Stimulated activated CD4-positive, alpha-beta T cell treated with anti-CD3 and anti-CD28 coated beads, Interleukin-12 subunit alpha, Interleukin-12 subunit beta, amount 100 ng/mL, for 4 hours (primary cell): ENCODE measurements at places on chromosomes 3 and 15.

DNA sequence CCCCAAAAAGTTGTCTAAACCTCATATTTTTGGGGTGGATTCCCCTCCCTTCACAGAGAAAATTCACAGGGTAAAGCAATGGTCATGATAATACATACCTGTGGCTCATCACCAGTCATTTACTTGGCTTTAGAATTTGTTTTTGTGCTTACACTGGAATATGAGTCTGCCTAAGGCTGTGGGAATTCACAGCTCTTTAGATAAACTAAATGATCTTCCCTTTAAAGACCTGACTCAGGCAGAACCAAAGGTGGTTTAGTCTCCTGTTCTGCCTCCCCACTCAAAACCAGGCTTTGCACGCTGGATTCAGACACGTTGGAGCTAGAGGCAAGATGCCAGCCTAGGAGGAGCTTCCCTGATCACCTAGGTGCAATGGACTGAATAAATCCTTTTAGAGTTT is 40.3 kb upstream of the BNC1 start:
- no peak for DNase-seq

DNA sequence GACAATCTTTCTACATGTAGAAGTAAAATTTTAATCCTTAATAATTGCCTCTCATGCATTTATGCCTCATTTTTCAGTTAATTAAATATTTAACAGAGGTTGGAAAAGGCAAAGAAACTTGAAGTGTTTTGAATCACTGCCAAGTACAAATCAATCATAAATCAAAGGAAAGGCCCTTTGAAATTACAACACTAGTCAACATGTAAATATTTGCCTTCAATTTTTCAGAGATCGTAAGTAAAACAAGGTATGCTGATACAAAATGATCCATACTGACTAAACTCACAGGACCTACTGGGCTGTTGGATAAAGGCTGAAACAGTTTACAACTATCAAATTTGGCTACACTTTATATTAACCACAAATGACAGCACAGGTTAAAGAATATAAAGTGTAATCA is 33.9 kb downstream of the ZBBX start:
- DNase-seq = no peak

- DNase-seq = no peak
Observed at GRCh38 chr3:184491867-184492615, 69.5 kb upstream of the EPHB3 start.

DNA sequence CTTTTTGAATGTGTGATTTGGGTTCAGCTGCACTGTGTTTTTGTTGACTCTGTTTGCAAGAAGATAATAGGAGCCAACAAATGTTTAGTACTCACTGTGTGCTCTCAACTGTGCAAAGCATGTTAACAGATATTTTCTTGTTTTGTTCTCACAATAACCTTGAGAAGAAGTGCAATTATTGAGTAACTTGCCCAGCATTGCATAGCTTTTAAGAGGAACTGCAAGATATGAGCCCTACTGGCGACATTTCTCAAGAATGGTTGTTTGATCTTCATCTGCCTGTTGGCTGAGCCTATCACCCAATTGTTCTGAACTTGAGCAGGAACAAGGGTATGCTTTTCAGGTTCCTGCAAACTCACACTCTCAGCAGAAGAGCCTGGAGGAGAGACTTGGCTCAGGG is 43.4 kb upstream of the AGBL1 start:
- no peak for DNase-seq

GRCh38 chr15:47551546-47551945 is 165.8 kb upstream of the SEMA6D start:
- no peak for DNase-seq

- DNase-seq = no peak
Observed at GRCh38 chr3:168048414-168049330, 47.1 kb downstream of the GOLIM4 start.

DNA sequence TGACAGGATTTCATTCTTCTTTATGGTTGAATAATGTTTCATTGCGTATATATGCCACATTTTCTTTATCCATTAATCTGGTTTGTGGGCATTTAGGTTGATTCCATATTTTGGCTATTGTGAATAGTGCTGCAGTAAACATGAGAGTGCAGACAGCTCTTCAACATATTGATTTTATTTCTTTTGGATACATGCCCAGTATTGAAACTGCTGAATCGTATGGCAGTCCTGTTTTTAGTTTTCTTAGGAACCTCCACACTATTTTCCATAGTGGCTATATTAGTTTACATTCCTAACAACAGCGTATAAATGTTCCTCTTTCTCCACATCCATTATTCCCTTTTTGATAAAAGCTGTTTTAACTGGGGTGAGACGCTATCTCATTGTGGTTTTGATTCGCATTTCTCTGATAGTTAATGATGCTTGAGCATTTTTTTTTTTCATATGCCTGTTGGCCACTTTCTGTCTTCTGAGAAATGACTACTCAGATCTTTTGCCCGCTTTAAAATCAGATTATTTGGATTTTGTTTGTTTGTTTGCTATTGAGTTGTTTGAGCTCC is 21.7 kb downstream of the AQP9 start:
- no peak for DNase-seq

DNA sequence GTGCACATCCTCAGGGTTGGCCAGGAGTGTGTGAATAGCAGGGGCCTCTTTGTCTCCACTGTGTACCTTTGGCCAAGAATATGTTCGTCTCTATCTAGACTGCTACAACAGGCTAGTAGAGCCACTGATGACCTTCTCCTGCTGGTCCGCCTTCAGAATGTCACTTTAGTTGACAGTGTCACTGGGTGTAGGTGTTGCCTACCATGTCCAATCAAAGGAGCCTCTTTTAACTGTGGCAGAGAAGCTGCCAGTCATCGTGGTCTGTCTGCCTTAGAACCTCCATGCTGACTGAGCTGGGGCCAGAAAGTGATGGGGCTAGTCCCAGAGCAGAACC is 40.1 kb downstream of the OXSR1 start:
- no peak for DNase-seq

GRCh38 chr15:51281368-51281967 is 56.9 kb downstream of the CYP19A1 start:
- DNase-seq = no peak

GRCh38 chr3:4703054-4703480 is 209.9 kb downstream of the ITPR1 start:
- no peak for DNase-seq

- no peak for DNase-seq
Observed at GRCh38 chr3:10194328-10195071, 29.8 kb downstream of the IRAK2 start.

DNA sequence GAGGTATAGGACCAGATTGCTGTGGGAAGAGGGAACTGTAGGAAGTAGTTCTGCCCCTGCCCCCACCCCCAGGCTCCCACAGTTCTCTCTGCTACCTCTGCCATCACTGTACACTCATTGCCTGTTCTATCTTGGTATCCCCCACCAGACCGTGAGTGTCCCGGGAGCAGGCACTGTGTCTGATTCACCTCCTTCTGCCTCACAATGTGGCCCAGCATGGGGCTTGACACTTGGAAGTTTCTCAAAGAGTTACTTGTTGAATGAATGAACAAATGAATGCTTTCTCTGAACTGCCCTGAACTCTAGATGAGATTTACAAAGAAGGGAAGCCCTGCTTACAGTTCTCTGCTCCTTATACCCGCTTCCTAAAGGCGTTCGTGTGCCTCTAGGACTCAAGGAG is 27.1 kb upstream of the PIK3CB start:
- no peak for DNase-seq

DNA sequence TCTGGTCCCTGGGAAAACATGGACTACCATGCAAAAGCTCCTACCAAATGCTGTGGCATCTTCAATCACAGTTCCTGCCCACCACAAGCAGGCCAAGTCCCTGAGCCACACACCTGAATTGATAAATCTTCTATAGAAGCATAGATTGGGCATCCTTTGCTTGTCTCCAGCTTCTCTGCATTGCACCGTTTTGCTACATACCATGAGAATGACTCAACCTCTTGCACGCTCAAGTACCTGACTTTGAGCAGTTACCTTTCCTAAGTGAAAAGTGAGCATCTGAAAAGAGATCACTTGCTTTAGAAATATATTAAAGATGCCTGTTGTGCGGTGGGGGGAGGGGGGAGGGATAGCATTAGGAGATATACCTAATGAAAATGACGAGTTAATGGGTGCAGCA is 31.3 kb downstream of the GATM start:
- no peak for DNase-seq

DNA sequence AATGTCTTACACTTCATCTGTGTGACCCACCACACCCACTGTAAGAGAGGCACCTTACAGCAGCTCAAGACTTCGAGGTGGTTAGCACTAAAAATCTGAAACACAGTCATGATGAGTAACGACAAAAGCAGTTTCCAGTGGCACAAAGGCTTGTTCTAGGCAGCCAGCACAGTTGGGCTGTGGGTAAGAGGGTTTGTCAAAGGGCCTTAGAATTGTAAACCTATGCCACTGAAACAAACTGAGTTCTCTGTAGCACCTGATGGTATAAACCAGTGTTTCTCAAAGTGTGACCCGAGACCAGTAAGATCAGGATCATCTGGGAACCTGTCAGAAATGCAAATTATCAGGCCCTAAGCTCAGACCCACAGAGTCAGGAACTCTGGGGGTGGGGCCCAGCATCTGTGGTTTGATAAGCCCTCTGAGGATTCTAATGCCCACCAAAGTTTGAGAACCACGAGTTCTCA is 36.5 kb downstream of the DAPK2 start:
- no peak for DNase-seq

- DNase-seq = no peak
Observed at GRCh38 chr15:36271048-36271447, 308.4 kb upstream of the CDIN1 start.

DNA sequence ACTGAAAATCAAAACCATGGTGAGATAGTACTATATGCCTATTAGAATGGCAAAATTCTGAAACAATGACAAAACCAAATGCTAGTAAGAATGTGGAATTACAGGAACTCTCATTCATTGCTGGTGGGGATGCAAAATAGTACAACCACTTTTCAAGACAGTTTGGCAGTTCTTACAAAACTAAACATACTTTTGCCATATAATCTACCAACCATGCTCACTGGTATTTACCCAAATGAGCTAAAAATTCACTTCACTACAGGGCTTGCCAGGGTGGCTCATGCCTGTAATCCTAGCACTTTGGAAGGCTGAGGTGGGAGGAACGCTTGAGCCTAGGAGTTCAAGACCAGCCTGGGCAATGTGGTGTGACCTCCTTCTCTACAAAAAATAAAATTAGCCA is 40.0 kb downstream of the MYO9A start:
- DNase-seq = no peak

GRCh38 chr3:17336291-17336690 is 406.1 kb downstream of the TBC1D5 start:
- no peak for DNase-seq

DNA sequence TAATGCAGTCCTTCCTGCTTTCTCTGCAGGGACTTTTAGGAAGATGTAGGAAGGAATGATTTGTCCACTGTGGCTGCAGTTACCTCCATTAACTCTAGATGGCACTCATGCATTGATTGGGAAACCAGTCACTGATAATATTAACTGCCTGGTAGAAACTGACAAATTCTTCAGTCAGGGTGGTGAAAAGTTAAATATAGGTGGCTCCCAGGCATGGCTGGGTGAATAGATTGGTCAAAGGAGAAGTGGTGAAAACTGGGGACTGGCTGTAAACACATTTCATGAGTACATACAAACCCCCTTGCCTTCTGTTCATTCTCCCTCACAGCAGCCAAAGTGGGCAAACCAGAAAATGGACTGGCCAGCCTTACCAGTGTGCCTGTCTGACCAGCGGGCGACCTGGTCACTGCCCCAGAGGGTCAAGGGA is 333.4 kb downstream of the THSD4 start:
- DNase-seq = no peak

- no peak for DNase-seq
Observed at GRCh38 chr15:29093065-29093435, 176.6 kb downstream of the NSMCE3 start.

DNA sequence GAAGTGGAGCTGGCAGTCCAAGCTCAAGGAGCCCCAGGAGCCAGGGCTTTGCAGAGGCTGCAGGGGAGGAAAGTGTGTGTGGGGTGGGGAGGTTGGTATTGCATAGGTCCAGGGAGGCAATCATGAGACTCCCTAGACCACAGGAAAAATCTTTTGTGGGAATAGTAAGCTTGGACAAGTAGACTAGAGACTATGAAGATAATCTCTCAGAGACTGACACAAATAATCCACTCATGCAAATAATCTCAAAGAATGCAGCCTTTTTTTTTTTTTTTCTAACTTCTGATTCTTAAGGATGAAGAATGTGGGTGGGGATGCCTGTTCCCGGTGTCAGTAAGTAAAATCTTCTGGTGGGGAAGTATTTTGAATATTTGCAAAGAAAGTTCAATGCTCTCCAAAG is 113.7 kb downstream of the GREM1 start:
- DNase-seq = no peak

DNA sequence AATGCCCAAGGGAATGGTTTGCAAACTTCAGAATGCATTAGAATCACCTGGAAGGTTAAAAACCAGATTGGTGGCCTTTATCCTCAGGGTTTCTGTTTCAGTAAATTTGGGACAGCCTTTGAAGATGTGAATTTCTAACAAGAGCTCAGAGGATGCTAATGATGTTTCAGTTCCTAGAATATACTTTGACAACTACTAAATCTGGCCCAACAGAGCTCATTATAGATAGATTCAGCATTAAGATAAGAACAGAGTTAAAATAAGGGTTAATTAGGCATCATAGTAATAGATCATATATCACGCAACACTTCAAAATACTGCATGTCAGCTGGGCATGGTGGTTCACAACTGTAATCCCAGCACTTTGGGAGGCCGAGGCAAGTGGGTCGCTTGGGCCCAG is 9.3 kb upstream of the KPNA4 start:
- no peak for DNase-seq

GRCh38 chr15:64875641-64876223 is 34.0 kb downstream of the PLEKHO2 start:
- no peak for DNase-seq

DNA sequence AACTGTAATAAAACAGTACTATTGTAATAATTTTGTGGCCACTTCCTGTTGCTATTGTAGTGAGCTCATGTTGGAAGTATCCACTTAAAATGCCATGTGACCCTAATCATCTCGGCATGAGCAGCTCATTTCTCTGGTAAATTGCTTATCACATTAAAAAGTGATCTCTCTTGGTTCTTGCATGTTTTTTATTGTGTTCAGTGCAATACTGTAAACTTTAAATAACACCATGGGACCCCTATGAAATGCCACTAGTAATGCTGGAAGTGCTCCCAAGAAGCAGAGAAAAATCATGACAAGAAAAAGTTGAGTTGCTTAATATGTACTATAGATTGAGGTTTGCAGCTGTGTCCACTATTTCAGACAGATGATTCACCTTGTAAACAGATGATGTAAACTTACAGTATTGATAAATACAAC is 45.6 kb downstream of the NMD3 start:
- DNase-seq = no peak

DNA sequence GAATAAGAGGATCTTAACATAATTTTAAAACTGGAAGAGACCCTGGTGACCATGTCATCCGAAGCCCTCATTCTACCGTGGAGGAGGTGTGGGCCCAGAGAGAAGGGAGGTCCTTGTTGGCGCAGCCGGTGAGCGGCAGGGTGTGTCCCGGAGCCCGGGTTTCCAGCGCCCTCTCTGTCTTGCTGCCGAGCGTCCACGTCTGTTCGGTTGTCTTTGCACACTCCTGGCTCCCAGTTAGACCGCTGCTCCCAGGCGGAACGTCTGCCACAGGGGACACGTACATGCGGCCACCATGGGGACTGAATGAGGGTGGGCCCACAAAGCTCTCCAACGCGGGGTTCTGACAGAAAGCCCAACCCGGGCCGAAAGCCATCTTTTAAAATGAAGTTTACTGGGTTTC is 6.6 kb upstream of the MUC4 start:
- DNase-seq = no peak
